ENCODE measurements at places on chromosomes 12 and 14.

DNA sequence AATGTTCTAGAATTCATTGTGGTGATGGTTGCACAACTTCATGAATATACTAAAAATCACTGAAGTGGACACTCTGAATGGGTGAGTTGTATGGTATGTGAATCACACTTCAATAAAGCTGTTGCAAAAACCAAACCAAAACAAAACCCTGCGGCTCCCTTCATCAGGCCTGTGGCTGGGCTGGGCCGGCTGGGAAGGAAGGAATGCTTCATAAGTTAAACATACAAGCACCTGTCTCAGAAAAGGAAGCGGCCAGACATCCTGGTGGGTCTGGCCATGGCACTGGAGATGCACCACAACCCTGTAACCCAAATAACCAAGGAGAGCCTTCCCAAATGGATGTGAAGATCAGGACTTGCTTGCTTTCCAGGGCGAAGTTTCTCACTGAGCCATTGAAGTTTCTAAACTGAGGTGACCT is 34.9 kb downstream of the TTC7B start:
- DNase-seq = no peak
- no peak overlapping the region for H3K27ac ChIP-seq
- no peaks in the 10 kb centered on the region for H3K27me3 ChIP-seq
- no peak overlapping the region for H3K4me3 ChIP-seq
- no peaks in the 10 kb centered on the region for H3K36me3 ChIP-seq
- H3K4me1 ChIP-seq = no peaks in the 10 kb centered on the region

GRCh38 chr14:68322940-68323620 is 469.8 kb downstream of the ZFP36L1 start:
- peaks cover 2% of the 10 kb centered on the region for H3K36me3 ChIP-seq
- DNase-seq = no peak
- H3K4me3 ChIP-seq = no peak overlapping the region
- H3K27me3 ChIP-seq = no peaks in the 10 kb centered on the region
- peaks cover 20% of the 10 kb centered on the region for H3K4me1 ChIP-seq
- H3K27ac ChIP-seq = no peak overlapping the region

DNA sequence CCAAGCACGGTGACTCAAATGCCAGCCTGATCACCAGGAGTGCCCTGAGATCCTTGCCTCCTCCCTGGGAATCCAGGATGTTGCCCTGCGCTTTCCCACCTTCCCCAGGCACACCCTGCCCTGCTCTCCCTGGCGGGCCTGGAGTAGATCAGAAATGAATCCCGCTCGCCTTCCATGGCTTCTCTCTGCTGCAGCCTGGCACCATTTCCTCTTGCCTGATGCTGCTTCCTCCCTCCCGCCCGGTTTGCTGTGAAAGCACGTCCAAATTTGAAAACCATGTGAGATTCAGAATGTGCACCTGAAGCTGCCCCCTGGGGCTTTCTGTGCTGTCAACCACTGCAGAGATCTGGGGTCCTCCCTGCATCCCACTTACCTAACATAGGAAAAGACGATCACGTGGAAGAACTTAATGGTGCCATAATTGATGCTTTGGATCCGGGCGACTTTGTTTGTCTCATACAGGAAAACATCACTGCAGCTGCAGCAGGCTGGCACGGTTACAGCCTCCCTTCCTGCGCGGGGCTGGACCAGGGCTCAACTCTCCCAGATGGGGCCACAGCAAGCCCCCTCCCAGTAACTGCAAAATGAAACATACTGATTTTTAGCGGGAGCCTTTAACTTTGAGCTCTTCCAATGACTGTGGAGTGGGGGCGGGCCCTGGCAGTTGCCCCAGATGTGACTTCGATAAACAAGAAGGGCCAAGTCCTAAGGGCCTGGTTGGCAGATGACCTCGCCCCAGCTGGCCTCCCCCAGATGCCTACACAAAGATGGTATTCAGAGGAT is 24.9 kb upstream of the C12orf76 start:
- peak overlapping the region; percentile 85 for H3K4me3 ChIP-seq
- peaks cover 3% of the 10 kb centered on the region for H3K27me3 ChIP-seq
- peak; percentile 36 for DNase-seq
- H3K27ac ChIP-seq = peak overlapping the region; percentile 82

DNA sequence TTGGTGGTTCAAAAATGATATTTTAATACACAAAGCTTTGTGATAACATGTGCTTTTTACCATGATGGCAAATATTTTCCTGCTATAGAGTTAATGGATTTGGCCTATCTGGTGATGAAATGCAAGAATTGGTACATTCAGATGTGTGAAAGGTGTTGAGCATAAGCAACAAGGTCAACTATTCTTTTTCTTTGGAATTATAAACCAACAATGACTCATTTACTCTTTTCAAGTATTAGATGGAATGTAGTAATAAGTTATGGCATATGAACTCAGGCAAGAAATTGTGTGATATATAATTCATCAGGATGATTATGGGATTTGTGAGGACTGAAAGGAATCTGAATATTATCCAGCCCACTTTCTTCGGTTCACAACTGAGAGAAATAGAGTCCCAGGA is 471.4 kb downstream of the ETNK1 start:
- no peaks in the 10 kb centered on the region for H3K27me3 ChIP-seq
- no peaks in the 10 kb centered on the region for H3K4me1 ChIP-seq
- H3K4me3 ChIP-seq = no peak overlapping the region

DNA sequence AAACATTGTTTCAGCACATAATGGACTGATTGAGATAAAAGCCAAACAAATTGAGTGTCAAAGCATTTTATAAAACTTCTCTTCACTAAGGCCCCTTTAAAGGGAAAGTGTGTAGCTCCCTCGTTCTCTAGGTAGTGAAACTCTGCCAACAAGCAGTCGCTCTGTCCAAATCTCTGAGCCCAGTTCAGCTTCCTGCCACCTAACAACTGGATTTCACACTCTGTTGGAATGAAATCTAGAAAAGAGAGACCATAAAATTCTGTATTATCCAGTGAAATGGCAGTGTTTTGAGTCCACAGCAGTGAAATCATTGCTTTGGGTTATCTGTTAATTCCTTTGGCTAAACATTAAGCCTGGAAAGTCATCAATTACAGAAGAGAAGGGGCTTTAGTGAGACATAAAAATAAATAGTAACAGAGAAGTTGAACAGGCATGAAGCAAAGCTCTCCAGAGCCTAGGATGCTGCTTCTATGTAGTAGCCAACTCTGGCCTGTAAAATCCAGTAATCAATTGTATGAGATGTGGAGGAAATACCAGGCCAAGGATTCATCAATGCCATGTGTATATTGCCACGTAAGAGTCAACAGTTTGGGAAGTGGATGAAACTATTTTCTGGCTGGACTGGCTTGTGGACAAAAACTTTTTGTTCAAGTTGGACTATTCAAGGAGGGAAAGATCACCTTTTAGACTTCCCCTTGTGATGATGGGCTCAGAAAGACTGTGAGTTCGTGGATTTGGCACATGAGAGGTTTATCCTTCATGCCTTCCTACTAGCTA is 122.5 kb downstream of the WIF1 start:
- H3K4me1 ChIP-seq = no peaks in the 10 kb centered on the region
- peaks cover 10% of the 10 kb centered on the region for H3K27me3 ChIP-seq
- no peaks in the 10 kb centered on the region for H3K36me3 ChIP-seq
- no peak overlapping the region for H3K27ac ChIP-seq
- no peak for DNase-seq

- peaks cover 15% of the 10 kb centered on the region for H3K4me1 ChIP-seq
- H3K27me3 ChIP-seq = no peaks in the 10 kb centered on the region
- H3K36me3 ChIP-seq = no peaks in the 10 kb centered on the region
- no peak overlapping the region for H3K27ac ChIP-seq
- no peak for DNase-seq
Observed at GRCh38 chr14:71135911-71136310, 228.7 kb downstream of the PCNX1 start.

GRCh38 chr12:127687181-127687580 is 579.8 kb upstream of the TMEM132C start:
- H3K27me3 ChIP-seq = no peaks in the 10 kb centered on the region
- H3K27ac ChIP-seq = no peak overlapping the region
- H3K4me1 ChIP-seq = no peaks in the 10 kb centered on the region
- H3K4me3 ChIP-seq = no peak overlapping the region

GRCh38 chr14:74501135-74501614 is 7.6 kb downstream of the ISCA2 start:
- no peaks in the 10 kb centered on the region for H3K4me1 ChIP-seq
- H3K36me3 ChIP-seq = peaks cover 3% of the 10 kb centered on the region
- DNase-seq = no peak
- H3K27ac ChIP-seq = no peak overlapping the region
- no peaks in the 10 kb centered on the region for H3K27me3 ChIP-seq

GRCh38 chr14:102986810-102987579 is 64.5 kb downstream of the AMN start:
- peaks cover 19% of the 10 kb centered on the region for H3K36me3 ChIP-seq
- H3K27ac ChIP-seq = no peak overlapping the region
- no peak for DNase-seq
